Skin of body (tissue), 3 donors: ENCODE measurements at places on chromosomes 12 and 14. TPM values are rescaled to one million over a fixed set of nuclear protein-coding genes. Genes with fewer than 3 reads are reported as not detected.

CLEC2A gene
- 18.5 TPM for total RNA-seq

HRK gene
- total RNA-seq, result 0.10 TPM

SLC11A2 gene
- total RNA-seq, result 56.3 TPM

GRCh38 chr14:56708704-56709103 is 101.6 kb downstream of the OTX2 start:
- no peak for DNase-seq

DNA sequence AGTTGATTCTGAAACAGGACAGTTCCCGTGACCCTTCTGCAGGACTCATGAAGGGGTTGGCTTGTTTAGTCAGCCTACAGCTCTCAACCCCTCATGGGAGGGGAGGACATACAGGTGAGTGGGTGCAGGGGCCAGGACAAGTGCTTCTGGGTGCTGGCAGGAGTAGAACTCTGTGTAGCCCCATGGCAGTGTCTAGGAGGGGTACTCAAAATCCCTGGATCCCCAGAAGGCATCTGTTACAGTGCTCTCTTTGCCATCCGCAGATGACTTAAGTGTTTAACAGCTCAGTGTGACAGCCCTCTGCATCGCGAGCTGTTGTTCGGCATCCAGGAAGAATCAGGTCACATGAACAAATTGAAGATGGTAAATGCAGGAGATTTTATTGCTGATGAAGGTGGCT is 91.0 kb downstream of the PIK3C2G start:
- DNase-seq, result no peak

DNA sequence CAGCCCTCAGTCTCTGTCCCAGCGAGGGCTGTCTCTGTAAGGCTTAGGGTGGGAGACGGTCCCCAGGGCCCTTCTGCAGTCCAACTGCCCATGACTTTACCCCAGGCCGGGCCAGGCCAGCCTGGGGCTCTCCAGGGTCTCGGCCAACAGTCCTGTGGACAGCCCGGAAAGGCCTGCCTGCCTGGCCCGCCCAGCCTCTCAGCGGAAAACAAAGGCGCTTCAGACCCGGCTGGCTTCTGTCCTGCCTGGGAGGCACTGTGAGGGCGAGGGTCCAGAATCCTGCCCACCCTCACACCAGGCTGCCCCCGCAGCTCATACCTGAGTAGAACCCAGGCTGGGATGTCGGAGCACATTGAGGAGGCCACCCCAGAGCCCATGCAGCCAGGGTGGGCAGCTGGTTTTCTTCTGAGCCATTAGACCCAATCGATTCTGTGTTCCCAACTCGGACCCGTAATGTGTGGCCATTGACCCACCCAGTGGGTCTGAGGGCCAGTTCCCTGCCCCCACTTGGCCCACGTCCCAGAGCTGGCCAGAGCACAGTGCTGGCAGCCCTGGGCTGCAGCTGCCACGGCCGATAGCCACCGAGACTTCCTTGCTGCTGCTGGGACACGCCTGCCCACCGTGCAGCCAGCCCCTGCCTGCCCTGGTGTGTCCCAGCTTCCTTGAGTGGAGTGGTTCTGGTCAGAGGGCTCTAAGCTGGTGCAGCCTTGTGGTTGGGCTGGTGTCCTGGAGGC is 1.6 kb downstream of the CRIP2 start:
- no peak for DNase-seq

DNA sequence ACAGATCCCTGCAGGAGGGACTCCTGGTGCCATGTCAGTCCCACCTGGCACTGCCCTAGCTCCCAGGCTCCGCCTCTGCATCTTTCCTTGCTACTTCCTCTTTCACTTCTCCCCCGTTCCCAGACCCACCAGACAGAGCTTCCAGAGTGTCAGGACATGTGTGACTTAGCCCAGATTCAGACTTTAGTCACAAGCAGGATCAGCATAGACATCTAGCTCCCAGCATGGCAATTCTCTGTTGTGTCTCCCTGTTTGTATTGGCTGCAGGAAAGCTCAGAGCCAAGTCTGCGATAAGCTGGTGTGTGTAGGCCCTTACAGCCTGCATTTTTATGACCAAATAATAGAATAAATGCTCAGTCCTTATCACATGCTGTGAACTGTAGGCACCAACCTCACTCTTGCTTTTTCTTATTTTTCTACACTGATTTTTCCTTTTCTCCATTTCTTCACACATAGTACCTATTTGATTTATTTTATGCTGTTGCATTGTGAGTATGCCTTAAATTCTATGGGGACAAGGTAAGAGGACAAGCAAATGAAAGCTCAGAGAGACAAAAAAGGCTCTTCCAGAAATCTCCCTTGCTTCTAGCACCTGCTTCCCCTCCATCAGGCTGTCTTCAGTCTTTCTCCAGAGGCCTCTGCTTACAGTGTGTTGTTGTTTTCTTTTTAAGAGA is 5.9 kb downstream of the DHRS2 start:
- DNase-seq, result no peak

- DNase-seq, result no peak
Measured at GRCh38 chr12:120276734-120277133, 11.2 kb upstream of the PXN start.

DNA sequence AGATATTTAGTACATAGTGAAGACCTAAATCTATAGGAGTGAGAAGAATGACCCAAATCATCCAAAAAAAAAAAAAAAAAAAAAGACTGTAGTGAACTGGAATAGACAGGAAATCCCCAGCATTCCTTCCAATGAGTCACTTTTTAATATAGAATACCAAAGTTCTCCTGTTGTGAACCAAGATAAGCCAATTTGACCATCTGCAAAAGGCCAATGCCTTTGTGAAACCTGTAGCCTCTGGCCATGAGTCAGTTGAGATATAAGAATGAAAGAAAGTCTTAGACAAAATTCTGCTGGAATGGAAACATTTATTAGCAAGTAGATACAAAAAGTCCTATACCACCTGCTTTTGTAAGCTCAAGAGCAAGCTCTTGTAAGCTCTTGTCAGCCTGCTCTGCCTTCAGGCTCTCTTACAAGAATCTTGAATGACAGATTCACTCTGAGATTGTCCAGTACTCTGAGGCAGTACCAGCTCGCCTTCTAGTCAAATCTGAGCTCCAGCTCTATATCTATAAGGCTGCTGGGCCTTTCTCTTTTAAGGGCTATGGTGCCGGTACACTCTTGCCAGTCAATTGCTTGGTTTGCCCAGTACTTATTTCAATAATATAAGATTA is 243.0 kb upstream of the TMTC1 start:
- DNase-seq, result no peak

DNA sequence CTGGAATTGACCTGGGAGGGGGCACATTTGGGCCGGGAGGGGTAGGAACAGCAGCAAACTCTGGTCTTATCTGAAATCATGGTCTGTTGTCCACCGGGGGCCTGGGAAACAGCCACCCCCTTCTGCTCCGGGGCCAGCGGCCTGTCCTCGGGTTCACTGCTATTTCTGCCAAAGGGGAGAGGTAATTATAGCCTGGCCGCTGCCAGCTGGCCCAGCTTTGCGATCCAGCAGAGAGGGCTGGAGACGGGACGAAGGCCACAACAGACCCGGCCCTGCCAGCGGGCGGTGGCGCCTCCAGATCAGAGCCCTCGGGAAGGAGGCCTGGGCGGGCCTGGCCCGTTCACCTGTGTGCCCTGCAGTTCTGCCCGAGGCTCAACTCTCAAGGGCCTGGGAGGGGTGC is at the start of gene C14orf180:
C14orf180 (plus strand) TSS at position 258 of the 400 bp plus-strand sequence. CDS start 6,667 bp downstream, outside the sequence.
- DNase-seq, result no peak

DNA sequence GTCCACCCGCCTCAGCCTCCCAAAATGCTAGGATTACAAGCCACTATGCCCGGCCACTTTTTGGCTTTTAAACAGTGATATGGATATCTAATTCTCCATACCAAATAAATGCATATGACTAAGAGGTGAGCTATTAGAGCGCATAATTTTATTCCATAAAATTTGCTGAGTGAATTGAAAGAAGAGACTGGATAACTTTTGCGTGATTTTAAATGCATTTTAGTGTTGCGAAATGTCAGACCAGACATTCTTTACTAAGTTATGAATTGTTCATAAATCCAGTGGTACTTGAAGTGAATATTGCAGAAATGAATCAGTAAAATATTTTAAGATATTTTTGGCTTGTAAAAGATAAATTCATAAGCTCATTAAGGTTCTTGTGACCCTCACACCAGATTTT is 50.9 kb upstream of the DIP2B start:
- DNase-seq, result no peak

DNA sequence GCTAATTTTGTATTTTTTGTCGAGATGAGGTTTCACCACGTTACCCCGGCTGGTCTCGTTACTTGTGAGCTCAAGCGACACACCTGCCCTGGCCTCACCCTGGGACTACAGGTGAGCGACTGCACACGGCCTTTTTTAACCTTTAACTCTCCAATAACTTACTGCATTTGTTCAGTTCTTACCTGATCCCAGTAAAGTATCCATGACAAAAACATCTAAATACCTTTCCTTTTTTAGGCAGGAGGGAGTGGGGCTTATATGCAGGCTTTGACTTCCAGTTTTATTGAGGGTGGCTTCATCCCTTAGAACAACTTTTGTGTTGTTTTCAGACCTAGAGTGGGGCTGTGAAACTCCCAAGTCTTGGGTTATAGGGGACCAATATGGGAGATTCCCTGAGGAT is 68.3 kb downstream of the DENND5B start:
- no peak for DNase-seq

- no peak for DNase-seq
Measured at GRCh38 chr14:90379106-90379505, 17.7 kb upstream of the CALM1 start.

- no peak for DNase-seq
Measured at GRCh38 chr14:56378475-56378877, 201.1 kb upstream of the TMEM260 start.

- no peak for DNase-seq
Measured at GRCh38 chr12:109092497-109093021, 713 bp downstream of the ALKBH2 start.

- DNase-seq, result peak; percentile 30
Measured at GRCh38 chr14:99241325-99242010, 30.5 kb downstream of the BCL11B start.
